ENCODE measurements at places on chromosomes 1 and 21.

DNA sequence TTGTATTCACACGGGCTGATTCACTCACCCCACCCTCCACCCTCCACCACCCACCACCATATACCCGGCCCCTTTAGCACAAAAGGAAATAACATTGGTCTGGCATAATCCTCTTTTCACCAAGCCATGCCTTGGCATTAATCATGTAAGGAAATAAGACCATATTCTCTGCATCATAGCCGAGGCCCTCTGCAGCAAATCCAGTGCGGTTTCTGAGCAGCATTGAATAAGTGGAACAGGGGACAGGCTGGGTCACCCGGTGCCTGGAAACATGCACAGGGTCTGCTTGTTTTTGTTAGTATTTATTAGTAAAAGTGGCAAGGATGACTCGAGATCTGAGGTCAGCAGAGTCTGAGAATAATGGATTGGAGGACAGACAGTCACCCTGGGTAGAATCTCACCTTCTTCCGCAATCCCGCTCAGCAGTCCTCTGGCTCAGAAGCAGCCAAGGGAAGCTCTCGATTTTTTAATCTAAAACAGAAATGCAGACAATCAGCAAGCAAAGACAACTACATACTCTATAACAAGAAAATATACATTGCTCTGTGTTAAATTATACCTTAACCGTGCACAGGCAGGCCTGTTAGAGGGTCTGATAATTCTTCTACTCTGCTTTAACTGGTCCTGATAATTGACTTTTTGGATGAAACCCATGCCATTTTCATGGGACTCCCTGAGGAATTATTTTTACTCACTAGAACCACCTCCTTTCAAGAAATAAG, 52.4 kb upstream of the CDC42BPA start:
- DNase-seq = no peak

DNA sequence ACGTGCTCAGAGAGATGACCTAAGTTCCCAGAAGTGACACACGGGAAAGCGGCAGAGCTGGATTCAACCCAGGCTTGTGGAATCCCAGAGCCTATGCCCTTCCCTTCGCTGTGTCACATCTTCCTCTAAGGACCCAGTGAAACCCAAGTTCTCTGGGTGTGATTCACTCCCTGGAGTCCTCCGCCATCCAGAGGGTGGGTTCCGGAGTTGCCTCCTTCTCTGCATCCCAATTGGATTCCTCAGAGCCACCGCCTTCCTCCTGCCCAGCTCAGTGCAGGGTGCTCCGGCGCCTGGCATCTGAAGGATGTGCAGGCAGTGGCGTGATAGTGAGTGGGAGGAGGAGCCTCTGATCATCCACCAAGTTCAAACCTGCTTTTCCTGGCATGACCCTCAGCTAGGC, 20.7 kb upstream of the RCC2 start:
- no peak for DNase-seq

GRCh38 chr1:205224736-205225135, 3.0 kb upstream of the TMCC2 start:
- DNase-seq = no peak

DNA sequence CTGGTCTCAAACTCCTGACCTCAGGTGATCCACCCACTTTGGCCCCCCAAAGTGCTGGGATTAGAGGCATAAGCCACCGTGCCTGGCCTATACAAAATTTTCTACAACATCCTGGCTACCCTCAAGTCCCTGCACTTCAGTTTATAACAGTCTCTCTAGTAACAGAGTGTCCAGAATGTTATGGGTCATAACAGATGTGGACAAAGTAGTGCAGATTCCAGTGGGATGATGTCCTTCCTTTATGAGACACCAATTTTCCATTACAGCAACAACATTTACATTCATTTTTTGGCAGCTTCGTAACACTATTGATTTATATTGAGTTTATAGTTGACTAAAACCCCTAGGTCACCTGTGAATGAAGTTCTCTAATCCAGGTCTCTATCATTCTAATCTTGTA, 429.4 kb upstream of the PTBP2 start:
- no peak for DNase-seq

DNA sequence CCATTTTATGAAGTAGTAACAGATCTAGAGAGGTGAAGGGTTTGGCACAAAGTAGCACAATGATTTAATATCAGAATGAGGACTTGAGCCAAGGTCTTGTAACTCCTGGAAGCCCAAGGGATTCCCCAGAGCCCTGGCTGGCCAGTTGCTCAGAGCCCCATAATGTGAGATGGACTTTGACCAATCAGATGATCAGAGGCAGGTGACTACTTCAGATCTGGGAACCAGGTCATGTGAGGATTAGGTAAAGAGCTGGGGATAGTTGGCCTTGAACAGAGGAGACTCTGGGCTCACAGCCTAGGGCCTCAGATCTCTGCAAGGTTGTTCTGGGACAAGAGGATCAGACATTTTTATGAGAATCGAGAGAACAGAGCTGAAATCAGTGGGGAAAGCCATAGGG, 18.9 kb downstream of the SHISAL2A start:
- DNase-seq = no peak

DNA sequence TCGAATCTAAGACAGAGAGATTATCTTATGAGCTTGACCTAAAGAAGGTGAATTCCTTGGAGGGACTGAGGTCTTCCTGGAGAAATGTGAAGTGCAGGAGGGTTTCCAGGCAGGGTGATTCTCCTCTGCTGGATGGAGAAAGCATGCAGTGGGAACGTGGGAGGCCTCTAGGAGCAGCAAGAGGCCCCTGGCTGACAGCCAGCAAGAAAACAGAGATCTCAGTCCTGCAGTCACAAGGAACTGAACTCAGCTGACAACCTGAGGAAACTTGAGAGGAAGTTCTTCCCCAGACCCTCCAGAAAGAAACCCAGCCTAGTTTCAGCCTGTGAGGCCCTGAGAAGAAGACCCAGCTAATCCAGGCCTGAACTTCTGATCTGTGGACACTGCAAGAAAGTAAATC, 345.9 kb downstream of the FAM72C start:
- DNase-seq = no peak

GRCh38 chr1:50419907-50420677, 3.2 kb downstream of the DMRTA2 start:
- no peak for DNase-seq

DNA sequence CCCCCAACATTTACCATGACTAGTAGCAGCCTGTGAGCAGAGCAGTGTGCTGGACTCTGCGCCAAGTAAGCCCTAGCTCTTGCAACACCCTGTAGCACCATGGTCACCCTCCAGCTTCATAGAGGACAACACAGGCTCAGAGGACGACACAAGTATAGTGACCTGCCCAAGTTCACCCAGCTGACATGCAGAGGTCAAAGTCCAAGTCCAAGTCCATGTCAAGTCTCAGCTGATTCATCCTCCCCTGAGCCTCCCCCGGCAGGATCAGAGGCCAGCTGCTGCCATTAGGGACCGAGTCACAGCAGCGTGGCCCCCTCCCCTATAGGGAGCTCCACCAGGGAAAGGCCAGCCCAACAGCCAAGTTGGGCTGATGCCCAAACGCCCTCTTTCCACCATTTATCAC, 15.9 kb downstream of the SDC3 start:
- DNase-seq = no peak

GRCh38 chr1:97210307-97210706, 488.7 kb downstream of the PTBP2 start:
- no peak for DNase-seq

DNA sequence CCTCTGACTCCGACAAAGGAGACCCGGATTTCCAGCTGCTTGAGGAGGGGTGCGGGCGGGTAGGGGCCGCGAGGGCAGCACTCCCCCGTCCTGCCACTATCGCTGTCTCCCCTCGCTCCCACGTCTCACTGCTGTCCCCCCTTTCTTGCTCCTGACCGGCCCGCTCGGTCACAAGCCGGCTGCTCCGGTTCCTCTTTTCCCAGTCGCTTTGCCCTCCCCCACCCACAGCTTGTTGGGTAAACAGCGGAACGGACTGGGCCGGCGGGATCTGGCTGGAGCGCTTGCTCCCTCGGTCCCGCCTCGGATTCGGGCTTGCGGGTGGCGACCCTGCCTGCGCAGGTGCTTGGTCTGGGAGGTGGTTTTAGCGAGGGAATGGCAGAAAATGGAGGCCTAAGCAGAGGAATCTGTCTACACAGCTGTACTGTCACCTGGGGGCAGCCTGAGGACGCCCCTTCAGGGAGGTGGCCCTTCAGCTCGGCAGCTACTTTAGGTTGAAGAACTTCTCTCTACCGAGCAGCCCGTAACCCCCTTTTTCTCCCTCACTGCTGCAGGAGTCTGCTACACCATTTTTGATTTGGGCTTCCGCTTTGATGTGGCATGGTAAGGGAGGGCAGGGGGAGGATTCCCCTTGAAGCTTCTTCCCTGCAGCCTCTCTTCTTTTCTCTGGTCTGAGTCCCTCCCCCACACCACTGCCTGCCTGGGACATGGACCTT, 645 bp downstream of the ATP6V0B start:
- DNase-seq = peak; percentile 33

GRCh38 chr1:91572044-91572443, 71.4 kb downstream of the CDC7 start:
- no peak for DNase-seq

DNA sequence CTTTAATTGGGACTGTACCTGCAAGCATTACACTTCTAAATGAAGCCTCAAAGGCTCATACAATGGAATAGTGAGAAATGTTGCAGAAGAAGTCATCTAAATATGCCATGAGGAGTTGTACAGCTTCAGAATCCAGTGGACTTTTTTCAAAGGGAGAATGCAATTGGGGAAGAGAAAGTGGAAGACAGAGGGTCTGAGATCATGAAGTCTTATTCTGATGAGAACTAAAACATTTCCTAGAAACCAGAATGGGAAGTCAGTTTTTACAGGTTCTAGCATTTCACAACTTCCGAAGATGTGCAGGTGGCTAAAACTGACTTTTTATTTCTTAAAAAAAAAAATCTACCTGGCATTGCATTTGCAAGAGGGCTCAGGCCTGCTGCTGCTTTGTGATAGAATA, 424.4 kb upstream of the RUNX1 start:
- DNase-seq = no peak

GRCh38 chr21:28834335-28835238, 158.1 kb downstream of the LTN1 start:
- no peak for DNase-seq

- no peak for DNase-seq
These were observed 18.7 kb upstream of the SPOCD1 start for GRCh38 chr1:31834501-31834900.

- DNase-seq = no peak
These were observed 231.3 kb upstream of the PLXNA2 start for GRCh38 chr1:208475449-208475848.

DNA sequence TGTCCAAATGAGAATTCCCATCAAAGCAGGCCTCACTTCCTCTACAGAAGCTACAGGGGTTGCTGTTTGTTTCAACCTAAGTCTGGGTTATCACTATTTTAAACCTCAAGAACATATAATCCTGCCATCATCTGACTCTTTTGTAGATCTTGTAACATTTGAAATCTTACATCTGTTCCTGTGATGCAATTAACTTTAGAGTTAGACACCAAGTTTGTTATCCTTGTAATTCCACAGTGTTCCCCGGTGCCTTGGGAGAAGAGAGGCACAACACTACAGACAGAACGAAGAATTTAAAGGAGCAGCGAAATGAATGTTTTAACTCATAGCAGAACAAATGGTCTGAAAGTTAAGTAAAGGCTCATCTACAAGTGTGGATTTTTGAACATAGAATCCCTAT, 116.1 kb downstream of the UCHL5 start:
- no peak for DNase-seq

DNA sequence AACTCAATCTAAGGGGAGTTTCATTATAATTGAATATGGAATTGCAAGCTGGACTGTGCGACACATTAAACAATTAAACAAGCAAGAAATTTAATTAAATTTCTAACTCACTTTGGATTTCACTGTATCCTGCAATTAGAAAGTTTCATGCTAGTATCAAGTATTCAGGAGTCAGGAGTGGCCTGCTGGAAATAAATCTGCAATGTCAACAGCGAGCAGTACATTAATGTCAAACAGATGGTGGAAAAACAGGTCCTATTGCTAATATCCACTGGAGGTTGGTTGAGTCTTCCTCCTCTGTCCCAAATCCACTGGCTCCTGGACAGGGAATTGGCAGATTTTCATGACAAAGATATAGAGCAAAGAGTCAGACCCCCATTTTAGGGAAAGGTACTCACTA, 237.1 kb downstream of the VAV3 start:
- no peak for DNase-seq

- no peak for DNase-seq
These were observed 38.6 kb upstream of the METTL18 start for GRCh38 chr1:169833179-169833901.

- no peak for DNase-seq
These were observed 52.5 kb downstream of the LACTBL1 start for GRCh38 chr1:22920026-22920733.

- DNase-seq = no peak
These were observed 44.5 kb downstream of the LRRC53 start for GRCh38 chr1:74467786-74468377.

- peak; percentile 89 for DNase-seq
These were observed at the start of gene ADAM15 for GRCh38 chr1:155050560-155051341. Gene ADAM15 (plus strand): TSS chr1:155051316. CDS start chr1:155051387, 71 bp downstream.

GRCh38 chr1:101050869-101051268, 25.3 kb upstream of the DPH5 start:
- DNase-seq = peak; percentile 60

GRCh38 chr1:48978413-48978812, 201.7 kb upstream of the BEND5 start:
- no peak for DNase-seq

GRCh38 chr1:208248307-208248801, 4.2 kb upstream of the PLXNA2 start:
- DNase-seq = peak; percentile 44

GRCh38 chr1:40067023-40067422, 26.5 kb downstream of the CAP1 start:
- no peak for DNase-seq

DNA sequence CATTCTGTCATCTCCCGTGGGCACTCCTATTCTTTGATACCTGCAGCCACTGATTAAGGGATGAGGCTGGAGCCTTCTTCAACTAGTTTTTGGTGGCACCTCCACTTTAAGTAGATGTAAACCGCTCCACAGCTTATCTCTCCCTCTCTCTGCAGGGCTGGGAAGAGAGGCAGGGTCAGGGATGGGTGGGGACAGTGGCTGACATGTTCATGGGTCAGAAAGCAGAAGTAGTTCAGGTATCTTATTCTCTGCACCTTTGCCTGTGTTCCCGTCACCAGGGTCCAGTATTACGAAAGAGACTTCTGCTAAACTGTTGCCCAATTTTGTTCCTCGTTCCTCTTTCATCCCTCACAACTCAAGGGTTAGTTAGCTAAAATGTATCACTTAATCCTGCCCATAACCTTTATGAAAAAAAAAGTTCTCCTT, 51.7 kb upstream of the EDEM3 start:
- DNase-seq = no peak
